T-helper 2 cell treated with Interferon-gamma antibody and Interleukin-4, amounts not matched to agents 100 ng/mL and 5 ng/mL, for 36 hours (primary cell): ENCODE measurements at places on chromosomes 3 and 15. TPM values are rescaled to one million over a fixed set of nuclear protein-coding genes. Genes with fewer than 3 reads are reported as not detected.

Gene CA12
- total RNA-seq, result not detected in 2 replicates

Gene NUDT16
- total RNA-seq, result 10.1 and 10.5 TPM in 2 replicates

Gene CAMKV
- not detected in 2 replicates for total RNA-seq

Gene CEP19
- 5.8 and 7.6 TPM in 2 replicates for total RNA-seq

Gene FEZF2
- total RNA-seq, result not detected in 2 replicates

Gene LYSMD2
- 13.2 and 14.3 TPM in 2 replicates for total RNA-seq

Gene TGFBR2
- 43.6 and 44.2 TPM in 2 replicates for total RNA-seq

Gene RTF1
- total RNA-seq, result 37.2 and 41.1 TPM in 2 replicates

Gene MORC1
- total RNA-seq, result not detected in 2 replicates

Gene PIK3R4
- 25.0 and 26.2 TPM in 2 replicates for total RNA-seq

Gene ESYT3
- 0.61 and 1.2 TPM in 2 replicates for total RNA-seq

Gene GRK7
- not detected in 2 replicates for total RNA-seq

Gene GDPGP1
- total RNA-seq, result 13.1 and 14.5 TPM in 2 replicates

Gene TNFAIP8L3
- 0.18 and 0.23 TPM in 2 replicates for total RNA-seq

Gene RLBP1
- total RNA-seq, result not detected in 2 replicates

Gene NFKBIZ
- 60.7 and 61.0 TPM in 2 replicates for total RNA-seq

Gene SSR3
- total RNA-seq, result 163 and 164 TPM in 2 replicates

Gene WNT5A
- not detected in 2 replicates for total RNA-seq

Gene MAGI1
- 0.48 and 1.1 TPM in 2 replicates for total RNA-seq

Gene AGBL1
- not detected in 2 replicates for total RNA-seq

Gene ADAMTSL3
- total RNA-seq, result 0.07 TPM in 1 of 2 replicates, not detected in the other

Gene GOLGA8Q
- total RNA-seq, result 3.0 and 8.8 TPM in 2 replicates

Gene FGF12
- total RNA-seq, result not detected in 2 replicates

Gene CHRD
- total RNA-seq, result not detected in 2 replicates

Gene PCSK6
- total RNA-seq, result 2.6 and 3.3 TPM in 2 replicates
